ENCODE measurements at places on chromosomes 13 and 19. TPM values are rescaled to one million over a fixed set of nuclear protein-coding genes. Genes with fewer than 3 reads are reported as not detected.

DNA sequence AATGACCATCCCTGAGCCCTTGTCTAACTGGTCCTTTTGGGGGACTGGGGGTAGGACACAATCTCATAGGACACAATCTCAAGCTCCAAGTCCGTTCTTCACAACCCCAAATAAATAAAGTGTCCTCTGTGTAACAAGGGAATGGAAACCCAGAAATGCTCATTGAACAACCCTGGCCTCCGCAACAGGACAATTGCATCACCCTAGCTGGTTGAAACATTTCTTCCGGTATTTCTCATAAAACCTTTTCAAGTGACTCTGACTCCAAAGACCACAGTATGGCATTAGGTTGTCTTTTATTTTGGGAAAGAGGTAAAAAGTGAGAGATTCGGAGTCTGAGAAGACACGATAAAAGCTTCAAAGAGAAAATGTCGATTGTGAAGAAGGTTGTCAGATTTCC is 186.6 kb downstream of the ZNF536 start:
- DNase-seq = no peak
- no peaks in the 10 kb centered on the region for H3K36me3 ChIP-seq
- no peak overlapping the region for H3K4me3 ChIP-seq

- no peak for DNase-seq
- no peaks in the 10 kb centered on the region for H3K4me1 ChIP-seq
- no peak overlapping the region for H3K27ac ChIP-seq
Observed at GRCh38 chr13:111460548-111461444, 140.4 kb downstream of the TEX29 start.

The ERCC5 gene
- total RNA-seq = 47.1 TPM

DNA sequence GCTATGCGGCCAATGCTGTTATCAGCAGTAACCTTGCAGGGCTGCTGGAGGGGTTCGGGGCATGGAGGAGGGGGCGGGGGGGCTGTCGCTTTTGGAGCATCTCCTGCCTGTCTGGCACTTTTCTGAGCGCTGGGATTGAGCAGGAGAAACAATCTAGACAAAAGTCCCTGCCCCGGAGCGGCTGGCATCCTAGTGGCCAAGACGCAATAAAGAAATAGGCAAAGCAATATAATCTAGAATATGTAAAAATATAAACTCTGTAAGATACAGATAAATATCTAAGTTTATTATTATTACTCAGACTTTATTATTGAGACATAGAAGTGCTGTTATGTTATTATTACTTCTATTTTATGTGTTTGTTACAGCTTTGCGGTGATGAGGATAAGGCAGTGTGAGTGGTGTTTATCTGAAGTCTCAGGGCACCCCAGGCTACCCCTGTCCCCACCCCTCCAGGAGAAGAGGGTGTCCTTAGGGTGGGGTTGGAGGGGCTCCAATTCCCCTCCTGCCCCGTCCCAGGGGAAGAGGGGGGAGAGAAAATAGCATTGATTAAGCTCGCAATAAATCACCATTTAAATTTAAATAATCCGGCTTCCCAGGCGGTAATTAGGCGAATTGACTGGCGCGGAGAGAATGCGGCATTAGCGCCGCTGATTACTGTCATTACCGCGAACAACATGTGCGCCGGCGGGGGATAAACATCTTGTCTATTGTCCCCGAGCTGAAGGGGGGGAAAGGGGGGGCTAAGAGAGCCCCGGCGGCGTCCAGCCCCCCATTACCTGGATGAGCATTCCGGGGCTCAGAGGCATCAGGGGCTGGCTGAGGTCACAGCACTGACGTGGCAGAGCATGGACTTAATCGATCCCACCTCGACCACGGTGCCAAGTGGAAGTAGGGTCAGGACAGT is 3.2 kb downstream of the NPAS1 start:
- DNase-seq = no peak
- no peaks in the 10 kb centered on the region for H3K36me3 ChIP-seq
- H3K27ac ChIP-seq = no peak overlapping the region
- H3K4me3 ChIP-seq = no peak overlapping the region

DNA sequence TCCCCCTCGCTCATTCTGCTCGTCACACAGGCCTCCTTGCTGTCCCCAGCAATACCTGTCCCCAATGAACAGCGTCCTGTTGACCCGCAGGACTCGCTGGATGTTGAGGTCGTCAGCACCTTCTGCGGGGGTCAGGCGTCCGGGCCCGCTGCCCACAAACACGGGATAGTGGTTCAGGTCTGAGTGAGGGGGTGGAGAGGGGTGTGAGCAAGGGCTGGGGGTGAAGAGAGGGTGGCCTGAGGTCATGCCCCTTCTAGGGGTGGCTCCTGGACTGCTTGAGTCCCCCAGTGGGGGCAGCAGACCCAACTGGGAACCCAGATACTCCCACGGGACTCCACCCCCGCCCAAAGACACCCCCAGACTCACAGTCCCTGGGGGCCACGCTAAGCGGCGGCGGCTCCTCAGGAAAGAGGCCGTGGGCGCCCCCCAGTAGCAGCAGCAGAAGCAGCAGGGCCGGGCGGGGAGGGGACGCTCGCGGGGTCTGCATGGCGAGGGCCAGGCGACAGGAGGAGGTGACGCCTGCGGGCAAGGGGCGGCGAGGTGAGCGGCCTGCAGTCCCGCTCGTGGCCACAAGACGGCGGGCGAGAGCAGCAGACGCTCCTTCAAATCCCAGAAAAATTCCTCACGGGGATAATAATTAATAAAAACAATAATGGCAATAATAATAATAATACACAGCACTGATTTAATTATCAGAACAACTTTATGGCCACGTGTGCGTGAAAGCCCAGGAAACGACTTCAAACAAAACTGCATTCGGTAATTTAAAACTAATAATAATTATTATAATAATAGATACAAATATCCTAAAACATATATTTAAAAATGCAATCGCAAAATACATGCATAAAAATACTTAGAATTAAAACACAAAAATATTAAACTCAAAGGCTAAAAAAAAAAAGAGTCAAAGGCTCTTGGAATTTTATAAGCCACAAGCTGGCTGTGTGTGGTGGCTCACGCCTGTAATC is 1.2 kb downstream of the SEMA6B start:
- DNase-seq = no peak
- H3K36me3 ChIP-seq = no peaks in the 10 kb centered on the region
- H3K4me1 ChIP-seq = peaks cover 4% of the 10 kb centered on the region
- H3K4me3 ChIP-seq = no peak overlapping the region
- H3K27me3 ChIP-seq = peaks cover 8% of the 10 kb centered on the region
- H3K27ac ChIP-seq = no peak overlapping the region

DNA sequence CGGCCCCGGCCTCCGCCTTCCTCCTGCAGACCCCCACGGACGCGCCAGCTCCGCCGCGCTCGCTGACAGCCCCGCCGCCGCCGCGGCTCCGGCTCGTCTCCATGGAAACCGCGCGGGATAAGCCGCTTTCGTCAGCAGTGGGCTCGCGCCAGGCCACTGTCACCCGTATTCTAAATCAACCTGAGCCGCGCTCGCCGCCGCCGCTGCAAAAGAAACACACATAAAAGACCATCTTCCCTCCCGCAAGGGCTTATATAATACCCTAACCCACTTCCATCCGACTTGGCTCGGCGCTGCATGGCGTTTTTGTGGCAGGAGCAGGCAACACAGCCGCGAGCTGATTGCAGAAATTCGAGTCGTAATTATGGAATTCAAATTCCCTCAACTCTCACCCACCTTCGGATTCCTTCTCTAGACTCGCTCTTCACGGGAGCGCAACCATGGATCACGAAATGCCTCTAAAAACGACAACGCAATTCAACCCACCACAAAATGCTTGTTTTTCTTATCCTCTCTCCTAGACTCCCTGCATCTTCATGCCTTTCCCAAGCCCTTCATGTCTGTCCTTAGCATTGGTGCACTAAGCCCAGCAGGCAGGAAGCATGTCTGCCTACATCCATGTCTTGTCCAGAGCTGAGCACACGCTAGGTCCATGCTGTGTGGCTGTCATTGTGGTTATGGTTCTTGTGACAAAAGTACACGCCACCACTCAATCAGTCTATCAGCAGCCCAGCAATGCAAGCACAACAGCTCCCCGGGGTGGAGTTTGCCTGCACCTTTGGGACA is at the start of gene AMER2:
TSS of gene AMER2 (minus strand) at position 772 of the 786 bp plus-strand sequence. CDS start at position 103, 669 bp downstream.
- H3K4me3 ChIP-seq = peak within 1 kb of the TSS; percentile 18
- no peaks in the 10 kb centered on the region for H3K36me3 ChIP-seq
- H3K27ac ChIP-seq = no peak within 1 kb of the TSS
- H3K4me1 ChIP-seq = peaks cover 18% of the 10 kb centered on the region
- no peaks in the 10 kb centered on the region for H3K27me3 ChIP-seq

- DNase-seq = no peak
- H3K36me3 ChIP-seq = no peaks in the 10 kb centered on the region
- H3K4me3 ChIP-seq = no peak overlapping the region
- no peaks in the 10 kb centered on the region for H3K27me3 ChIP-seq
- H3K27ac ChIP-seq = no peak overlapping the region
Observed at GRCh38 chr13:55632402-55632801, 1508.3 kb upstream of the PRR20A start.

- no peak for DNase-seq
- H3K27ac ChIP-seq = no peak overlapping the region
- H3K4me3 ChIP-seq = no peak overlapping the region
- no peaks in the 10 kb centered on the region for H3K27me3 ChIP-seq
- no peaks in the 10 kb centered on the region for H3K36me3 ChIP-seq
- no peaks in the 10 kb centered on the region for H3K4me1 ChIP-seq
Observed at GRCh38 chr13:19645000-19645399, 11.5 kb downstream of the MPHOSPH8 start.

GRCh38 chr13:31504918-31505317 is 234.4 kb upstream of the RXFP2 start:
- H3K4me1 ChIP-seq = no peaks in the 10 kb centered on the region
- no peak overlapping the region for H3K4me3 ChIP-seq
- no peak overlapping the region for H3K27ac ChIP-seq
- H3K27me3 ChIP-seq = no peaks in the 10 kb centered on the region

DNA sequence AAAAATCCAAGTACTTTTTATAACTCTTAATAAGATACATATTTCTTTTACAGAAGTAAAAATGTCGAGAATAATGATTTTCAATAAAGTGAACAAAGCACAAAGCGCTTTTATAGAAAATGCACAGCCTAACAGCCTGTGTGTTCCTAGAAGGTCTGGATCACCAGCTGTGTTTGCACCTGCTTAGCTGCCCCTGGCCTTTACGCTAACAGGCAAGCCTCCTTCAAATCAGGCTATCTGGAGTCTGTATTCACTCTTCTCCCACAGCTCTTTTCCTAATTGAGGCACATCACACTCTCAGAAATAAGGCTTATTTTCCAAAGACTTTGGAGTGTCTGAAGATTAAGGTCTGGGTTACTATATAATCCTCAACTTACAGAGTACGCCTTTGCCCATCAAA is 183.1 kb downstream of the LHFPL6 start:
- no peak overlapping the region for H3K4me3 ChIP-seq
- H3K4me1 ChIP-seq = no peaks in the 10 kb centered on the region
- H3K36me3 ChIP-seq = no peaks in the 10 kb centered on the region
- no peak for DNase-seq
- no peak overlapping the region for H3K27ac ChIP-seq

- no peak for DNase-seq
- H3K36me3 ChIP-seq = no peaks in the 10 kb centered on the region
- H3K4me3 ChIP-seq = no peak overlapping the region
Observed at GRCh38 chr19:38441657-38442348, 8.3 kb downstream of the RYR1 start.

- no peaks in the 10 kb centered on the region for H3K27me3 ChIP-seq
- no peak overlapping the region for H3K4me3 ChIP-seq
- no peak for DNase-seq
- no peaks in the 10 kb centered on the region for H3K36me3 ChIP-seq
- no peak overlapping the region for H3K27ac ChIP-seq
Observed at GRCh38 chr13:97026531-97027161, 32.4 kb upstream of the OXGR1 start.

The ZNF491 gene
- 2.6 TPM for total RNA-seq

The CYP4F2 gene
- not detected for total RNA-seq

GRCh38 chr19:41911889-41912731 is 16.1 kb downstream of the ERFL start:
- H3K36me3 ChIP-seq = no peaks in the 10 kb centered on the region
- peaks cover 55% of the 10 kb centered on the region for H3K27me3 ChIP-seq
- no peak overlapping the region for H3K4me3 ChIP-seq
- no peak for DNase-seq
- no peaks in the 10 kb centered on the region for H3K4me1 ChIP-seq

The EHD2 gene
- total RNA-seq = 196 TPM

GRCh38 chr19:38293281-38293680 is 10.8 kb upstream of the C19orf33 start:
- H3K36me3 ChIP-seq = no peaks in the 10 kb centered on the region
- no peaks in the 10 kb centered on the region for H3K4me1 ChIP-seq
- no peak for DNase-seq
- no peaks in the 10 kb centered on the region for H3K27me3 ChIP-seq

- peak overlapping the region; percentile 87 for H3K4me3 ChIP-seq
- H3K36me3 ChIP-seq = no peaks in the 10 kb centered on the region
- H3K27me3 ChIP-seq = no peaks in the 10 kb centered on the region
Observed at GRCh38 chr19:3369337-3370213, 3.2 kb downstream of the NFIC start.

DNA sequence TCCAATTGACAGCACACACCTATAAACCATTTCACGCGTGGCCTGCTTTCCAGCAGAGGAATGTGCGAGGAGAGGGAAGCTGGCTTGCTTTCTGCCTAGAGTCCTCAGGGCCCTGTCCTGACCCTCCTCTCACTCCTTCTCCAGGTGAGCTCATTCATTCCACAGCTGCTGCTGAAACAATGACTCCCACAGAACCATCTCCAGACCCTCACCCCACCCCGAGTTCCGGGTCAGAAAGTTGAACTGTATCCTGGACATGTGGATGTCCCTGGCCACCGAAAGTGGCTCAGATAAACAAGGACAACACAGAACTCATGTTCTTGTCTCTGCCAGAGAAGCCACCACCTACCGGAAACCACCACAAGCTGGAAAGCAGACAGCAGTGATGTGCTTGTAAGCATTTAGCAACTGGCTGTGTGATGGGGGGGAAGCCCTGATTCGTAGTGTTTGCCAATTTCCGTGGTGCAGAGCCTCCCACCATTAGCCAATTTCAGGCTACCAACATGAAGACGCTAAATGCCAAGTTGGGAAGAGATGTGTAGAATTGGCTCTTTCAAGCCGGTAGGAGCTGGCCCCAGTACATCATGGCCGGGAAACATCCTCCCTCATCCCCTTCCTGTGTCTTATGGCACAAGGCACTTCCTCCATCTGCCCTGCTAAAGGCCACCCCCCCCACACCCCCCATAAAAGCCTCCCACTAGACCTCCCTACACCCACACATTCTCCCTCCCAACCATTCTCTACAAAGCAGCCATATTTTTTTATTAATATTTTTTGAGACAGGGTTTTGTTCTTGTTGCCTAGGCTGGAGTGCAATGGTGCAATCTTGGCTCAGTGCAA is 5.0 kb downstream of the SYCE2 start:
- H3K27ac ChIP-seq = peak overlapping the region; percentile 30
- peak; percentile 39 for DNase-seq
- H3K4me3 ChIP-seq = peak overlapping the region; percentile 7
- no peaks in the 10 kb centered on the region for H3K27me3 ChIP-seq
- H3K4me1 ChIP-seq = peaks cover 17% of the 10 kb centered on the region
- no peaks in the 10 kb centered on the region for H3K36me3 ChIP-seq

The KLF12 gene
- total RNA-seq = 11.2 TPM

GRCh38 chr19:37932985-37933936 is 26.3 kb downstream of the SIPA1L3 start:
- no peaks in the 10 kb centered on the region for H3K36me3 ChIP-seq
- H3K27ac ChIP-seq = no peak overlapping the region
- H3K27me3 ChIP-seq = no peaks in the 10 kb centered on the region
- peaks cover 10% of the 10 kb centered on the region for H3K4me1 ChIP-seq
- H3K4me3 ChIP-seq = no peak overlapping the region

The PBX4 gene
- total RNA-seq = 11.4 TPM
